Activated T-helper 1 cell treated with anti-CD3 and anti-CD28 coated beads, Interleukin-12 subunit alpha, Interleukin-12 subunit beta, Interleukin-2, Interleukin-4 antibody, amounts not matched to agents 30 ng/mL and 10 ng/mL and 1 ng/mL, durations not matched to agents 14 hours and 24 hours and 36 hours (primary cell): ENCODE measurements at places on chromosomes 6 and 20. TPM values are rescaled to one million over a fixed set of nuclear protein-coding genes. Genes with fewer than 3 reads are reported as not detected.

CLDN20 gene
- total RNA-seq = 0.29 TPM in 1 of 2 replicates, not detected in the other

DYNLT1 gene
- total RNA-seq = 103 and 105 TPM in 2 replicates

RAB32 gene
- total RNA-seq = 1.1 and 1.3 TPM in 2 replicates

IRF4 gene
- total RNA-seq = 911 and 929 TPM in 2 replicates

RIMS1 gene
- not detected in 2 replicates for total RNA-seq

SMIM28 gene
- total RNA-seq = not detected in 2 replicates

RBPJL gene
- total RNA-seq = 0.18 TPM in 1 of 2 replicates, not detected in the other

MUC22 gene
- total RNA-seq = not detected in 2 replicates

SLC35D3 gene
- not detected in 2 replicates for total RNA-seq

C6orf58 gene
- total RNA-seq = 0.16 TPM in 1 of 2 replicates, not detected in the other

TRAPPC3L gene
- not detected in 2 replicates for total RNA-seq

BCKDHB gene
- 13.3 and 14.4 TPM in 2 replicates for total RNA-seq

GPR6 gene
- not detected in 2 replicates for total RNA-seq

CST1 gene
- not detected in 2 replicates for total RNA-seq

GCNT2 gene
- total RNA-seq = 2.0 and 3.0 TPM in 2 replicates

KIF25 gene
- not detected in 2 replicates for total RNA-seq

FOXP4 gene
- total RNA-seq = 21.6 and 24.0 TPM in 2 replicates
